ENCODE measurements at places on chromosomes 1 and 21. TPM values are rescaled to one million over a fixed set of nuclear protein-coding genes. Genes with fewer than 3 reads are reported as not detected.
A peak's percentile ranks its signal among the peaks of the same experiment; 100 is the strongest.

DNA sequence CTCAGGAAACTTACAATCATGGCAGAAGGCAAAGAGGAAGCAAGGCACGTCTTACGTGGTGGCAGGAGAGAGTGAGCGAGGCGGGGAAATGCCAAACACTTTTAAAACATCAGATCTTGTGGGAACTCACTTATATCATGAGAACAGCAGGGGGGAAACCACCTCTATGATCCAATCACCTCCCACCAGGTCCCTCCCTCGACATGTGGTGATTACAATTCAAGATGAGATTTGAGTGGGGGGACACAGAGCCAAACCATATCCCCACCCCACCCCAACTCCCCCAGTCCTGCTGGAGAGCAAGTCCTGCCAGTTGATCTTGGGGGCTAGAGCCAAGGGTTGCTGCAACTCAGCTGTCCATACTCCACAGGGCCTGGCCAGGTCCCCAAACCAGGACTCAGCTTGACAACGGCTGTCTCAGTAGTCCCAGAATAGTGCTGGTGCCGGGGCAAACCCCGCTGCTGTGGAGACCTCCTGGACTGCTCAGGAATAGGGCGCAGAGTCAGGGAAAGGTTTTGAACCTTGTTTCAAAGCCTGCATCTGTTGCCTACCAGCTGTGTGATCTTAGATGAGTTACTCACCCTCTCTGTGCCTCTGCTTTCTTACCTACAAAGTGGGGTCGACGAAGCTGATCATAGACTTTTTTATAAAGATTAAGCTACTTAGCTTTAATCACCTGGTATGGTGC is 79.5 kb downstream of the STUM start:
- no peak for DNase-seq

- no peak for DNase-seq
These were observed 200.8 kb upstream of the VAMP3 start for GRCh38 chr1:7570311-7570710.

DNA sequence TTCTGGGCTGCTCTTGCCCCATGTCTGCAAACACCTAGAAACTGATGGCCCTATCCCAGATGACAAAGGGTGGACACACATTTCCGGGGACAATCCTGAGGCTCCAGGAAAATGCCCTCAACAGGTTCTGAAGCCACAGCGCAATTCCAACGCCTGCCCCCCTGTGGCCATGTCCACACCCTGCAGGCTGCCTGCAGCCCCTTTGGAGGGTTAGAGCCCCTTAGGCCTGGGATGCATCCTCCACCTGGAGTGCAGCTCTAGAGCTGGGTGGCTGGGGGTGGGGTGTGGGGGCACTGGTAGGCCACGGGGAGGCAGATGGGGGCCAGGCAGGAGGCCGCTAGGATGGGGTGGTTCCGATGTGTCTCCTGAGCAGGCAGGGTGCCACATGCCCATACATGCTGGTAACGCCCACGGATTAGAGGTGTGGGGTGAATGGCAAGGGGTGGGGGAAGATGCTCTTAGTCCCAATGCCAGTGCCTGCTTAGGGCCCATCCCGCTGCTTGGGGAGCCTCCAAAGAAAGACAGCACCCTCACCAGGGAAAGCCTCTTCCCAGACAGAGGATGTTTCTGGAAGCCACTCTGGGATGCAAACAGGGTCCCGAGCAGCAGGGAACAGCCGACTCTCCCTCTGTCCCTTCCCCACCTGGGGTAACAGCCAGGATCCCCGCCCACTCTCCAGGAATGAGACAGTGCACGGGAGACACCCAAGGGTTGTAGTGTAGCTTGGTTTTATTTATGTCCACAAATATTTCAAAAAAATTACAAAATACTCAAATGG is 34.0 kb downstream of the SLC45A1 start:
- DNase-seq, result no peak

DNA sequence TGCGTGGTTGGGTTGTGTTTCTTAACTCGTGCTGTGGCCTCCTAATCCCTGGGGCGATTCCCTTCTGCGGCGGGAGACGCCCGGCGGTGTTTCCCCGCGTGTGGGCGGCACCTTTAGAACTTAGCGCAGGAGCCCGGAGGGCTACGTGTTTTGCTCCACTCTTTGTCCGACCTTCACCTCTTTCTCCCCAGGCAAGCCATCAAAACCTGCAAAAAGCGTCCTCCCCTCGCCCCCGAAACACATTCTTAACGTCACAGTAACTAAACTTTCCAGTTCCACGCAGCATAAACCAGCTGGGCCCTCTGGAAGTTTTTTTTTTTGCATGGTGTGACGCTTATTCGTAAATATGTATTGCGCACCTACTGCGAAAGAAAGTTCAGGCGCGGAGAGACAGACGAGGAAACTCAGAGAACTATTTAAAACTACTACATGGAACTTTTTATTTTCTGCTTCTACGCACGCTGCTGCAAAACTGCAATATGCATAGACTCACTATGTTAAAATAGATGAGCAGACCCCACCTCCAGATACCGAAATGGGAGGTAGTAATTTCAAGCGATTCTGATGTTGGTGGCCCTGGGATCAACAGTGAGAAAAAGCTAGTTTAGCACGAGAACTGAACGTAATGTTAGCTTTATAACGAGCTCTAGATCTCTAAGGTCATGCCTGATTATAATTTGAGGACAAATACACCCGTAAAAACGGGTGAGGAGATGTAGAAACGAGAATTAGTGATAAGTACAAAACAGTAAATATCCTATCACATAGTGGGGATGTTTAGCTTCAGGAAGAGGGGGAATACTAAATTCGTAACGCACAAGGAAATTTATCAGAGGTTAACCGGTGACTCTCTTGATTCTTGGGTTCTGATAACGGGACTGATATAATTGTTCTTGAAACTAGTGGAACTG is 920 bp downstream of the MTR start:
- DNase-seq, result peak; percentile 23

- no peak for DNase-seq
These were observed 41.4 kb upstream of the IGSF5 start for GRCh38 chr21:39703578-39703977.

DNA sequence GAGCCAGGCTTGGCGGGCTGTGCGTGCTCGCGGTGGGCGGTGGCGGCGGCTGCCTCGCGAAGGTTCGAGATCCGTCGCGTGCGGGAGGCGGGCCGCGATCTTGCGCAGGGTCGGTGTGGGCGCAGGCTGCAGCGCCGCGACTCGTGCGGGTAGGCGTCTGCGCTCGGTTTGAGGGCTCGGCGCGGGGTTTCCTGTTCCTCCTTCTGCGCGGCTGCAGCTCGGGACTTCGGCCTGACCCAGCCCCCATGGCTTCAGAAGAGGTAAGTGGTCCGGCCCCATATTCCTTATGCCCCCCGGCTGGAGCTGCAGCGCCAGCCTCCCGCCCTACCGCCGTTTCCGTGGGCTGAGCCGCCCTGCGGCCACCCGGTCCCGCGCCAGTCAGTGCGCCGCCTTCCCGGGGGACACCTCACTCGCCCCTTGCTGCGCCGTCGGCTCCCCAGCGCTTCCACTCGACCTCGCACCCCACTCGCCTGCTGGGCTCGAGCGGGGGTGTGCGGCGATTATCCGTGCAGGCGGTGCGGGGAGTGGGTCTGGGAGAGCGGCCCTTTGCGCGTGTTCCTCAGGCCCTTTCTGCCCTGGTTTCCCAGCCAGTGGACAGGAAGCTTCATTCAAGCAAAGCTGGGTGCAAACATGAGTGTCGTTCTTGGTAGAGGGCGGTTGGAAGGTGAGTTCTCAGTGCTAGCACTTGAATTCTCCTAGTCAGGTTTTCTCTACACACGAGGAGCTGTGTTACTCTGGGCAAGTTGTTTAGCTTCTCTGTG is at the start of gene CACYBP:
Gene CACYBP (plus strand): TSS at position 12 of the 761 bp plus-strand sequence. CDS start 234 bp downstream, at position 246.
- peak; percentile 50 for DNase-seq

GRCh38 chr21:35780983-35781382 is 279.3 kb downstream of the SETD4 start:
- DNase-seq, result no peak

- peak; percentile 87 for DNase-seq
These were observed 120.2 kb upstream of the SLC45A1 start for GRCh38 chr1:8197493-8198282.

DNA sequence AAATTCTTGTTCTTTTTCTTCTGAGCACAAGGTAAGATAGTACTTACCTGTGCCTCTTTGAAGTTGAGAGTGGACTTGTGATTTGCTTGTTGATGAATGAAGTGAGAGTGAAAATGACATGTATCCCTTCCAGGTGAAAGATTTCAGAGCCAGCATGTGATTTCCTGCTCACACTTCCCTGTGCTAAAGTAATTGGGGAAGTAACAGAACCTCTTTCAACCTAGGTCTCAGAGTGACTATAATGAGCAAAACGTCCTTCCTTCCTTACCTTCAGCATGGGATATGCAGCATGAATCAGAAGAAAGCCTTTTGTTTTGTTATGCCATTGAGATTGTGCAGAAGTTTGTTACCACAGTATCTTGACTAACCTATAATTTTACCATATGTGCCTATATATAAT is 24.6 kb downstream of the RAVER2 start:
- DNase-seq, result no peak

DNA sequence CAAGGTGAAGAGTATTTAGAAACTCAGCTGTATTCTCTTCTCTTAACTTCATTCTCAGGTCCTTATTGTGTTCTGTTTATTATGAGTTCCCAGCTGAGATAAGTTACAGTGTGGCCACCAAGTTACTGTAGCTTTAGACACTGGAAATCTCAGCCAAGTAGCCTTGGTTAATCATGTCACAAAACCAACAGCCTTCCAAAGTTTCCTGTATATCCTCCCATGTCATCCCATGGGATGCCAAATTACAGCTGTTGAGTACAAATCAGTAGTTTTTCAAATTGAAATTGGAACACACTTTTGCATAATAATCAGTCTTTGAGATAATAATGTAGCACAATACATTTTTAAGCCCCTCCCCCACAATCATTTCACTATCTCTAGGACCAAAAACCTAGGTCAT is 10.7 kb downstream of the ADAMTS5 start:
- no peak for DNase-seq

- no peak for DNase-seq
These were observed 4.3 kb upstream of the C1QTNF12 start for GRCh38 chr1:1250786-1251284.

DNA sequence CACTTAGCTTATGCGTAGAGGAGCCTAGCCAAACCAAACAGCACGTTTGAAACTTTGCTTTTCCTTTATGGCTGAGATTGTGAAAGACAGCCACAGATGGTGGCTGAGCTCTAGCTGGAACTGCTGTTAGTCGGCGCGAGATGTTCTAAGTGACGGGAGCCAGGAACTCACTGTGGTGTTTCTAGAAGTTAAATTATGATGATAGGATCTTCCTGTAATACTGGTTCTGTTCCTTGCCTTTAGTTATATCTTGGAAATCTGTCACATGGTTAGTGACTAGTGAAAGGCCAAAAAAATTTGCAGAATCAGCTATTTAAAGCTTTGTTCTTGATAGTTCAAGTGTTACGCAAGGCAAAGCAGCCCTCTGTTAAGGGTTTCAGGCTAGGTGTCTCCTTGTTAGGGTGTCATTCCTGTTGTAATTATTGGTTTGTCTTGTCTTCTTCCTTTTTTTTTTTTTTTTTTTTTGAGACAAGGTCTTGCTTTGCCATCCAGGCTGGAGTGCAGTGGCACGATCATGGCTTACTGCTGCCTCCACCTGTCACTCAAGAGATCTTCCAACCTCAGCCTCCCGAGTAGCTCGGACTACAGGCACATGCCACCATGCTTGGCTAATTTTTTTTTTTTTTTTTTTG is 22.6 kb downstream of the AK4 start:
- peak; percentile 78 for DNase-seq

GRCh38 chr1:197663162-197663953 is 111.9 kb downstream of the DENND1B start:
- no peak for DNase-seq

DNA sequence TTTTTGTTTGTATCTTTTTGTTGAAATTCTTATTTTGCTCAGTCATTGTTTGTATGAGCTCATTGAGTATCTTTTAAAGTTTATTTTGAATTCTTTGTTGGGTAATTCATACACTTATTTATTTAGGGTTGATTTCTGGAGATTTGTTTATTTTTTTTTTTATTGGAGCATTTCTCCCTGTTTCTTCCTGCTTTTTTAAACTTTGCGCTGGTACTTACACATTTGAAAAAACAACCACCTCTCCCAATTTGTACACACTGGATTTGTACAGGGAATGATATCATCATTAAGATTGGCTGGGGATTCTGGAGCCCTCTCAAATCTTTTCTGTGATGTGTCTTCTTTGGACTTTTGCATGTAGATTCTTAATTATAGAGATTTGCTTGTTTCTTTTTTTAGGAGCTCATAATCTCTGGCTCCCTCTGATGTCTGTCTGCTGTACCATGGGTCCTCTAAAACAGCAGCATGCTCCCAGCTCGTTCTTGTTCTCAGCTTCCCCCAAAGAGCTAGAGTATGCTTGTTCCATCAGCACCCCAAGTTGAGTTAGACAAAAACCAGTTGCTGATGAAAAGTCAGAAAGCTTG is 310.7 kb downstream of the DUSP10 start:
- no peak for DNase-seq

- no peak for DNase-seq
These were observed 2.6 kb upstream of the LUZP1 start for GRCh38 chr1:23171181-23171755.

DNA sequence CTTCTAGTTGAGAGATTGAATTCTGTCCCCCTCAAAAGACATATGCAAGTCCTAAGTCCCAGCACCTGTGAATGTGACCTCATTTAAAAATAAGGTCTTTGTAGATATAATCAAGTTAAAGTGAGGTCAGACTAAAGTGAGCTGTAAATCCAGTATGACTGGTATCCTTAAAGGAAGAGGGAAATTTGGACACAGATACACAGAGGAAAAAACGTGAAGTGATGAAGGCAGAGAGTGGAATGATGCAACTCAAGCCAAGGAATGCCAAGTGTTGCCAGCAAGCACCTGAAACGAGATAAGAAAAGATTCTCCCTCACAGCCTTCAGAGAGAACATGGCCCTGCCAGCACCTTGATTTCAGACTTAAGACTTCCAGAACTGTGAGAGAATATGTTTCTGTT is 444.7 kb upstream of the VAMP3 start:
- DNase-seq, result no peak

- peak; percentile 90 for DNase-seq
These were observed 152.2 kb downstream of the CLEC20A start for GRCh38 chr1:178344513-178345091.

DNA sequence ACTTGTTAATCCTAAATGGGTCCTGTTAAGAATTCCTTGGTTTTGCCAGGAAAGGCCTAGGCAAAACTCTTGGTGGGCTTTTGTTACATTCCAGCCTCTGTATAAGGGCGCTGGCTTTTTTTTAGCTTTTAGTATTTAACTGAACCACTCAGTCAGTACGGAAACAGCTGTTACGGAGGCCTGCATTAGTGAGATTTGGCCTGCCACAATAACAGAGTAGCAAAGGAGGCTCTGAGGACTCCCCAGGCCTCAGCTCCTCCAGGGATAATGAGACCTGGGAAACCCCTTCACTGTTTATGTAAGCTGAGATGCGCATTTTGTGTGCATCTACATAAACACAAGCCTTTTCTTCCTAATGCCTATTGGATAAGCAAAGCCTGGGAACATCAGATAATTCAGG is 210.2 kb downstream of the APP start:
- no peak for DNase-seq

- no peak for DNase-seq
These were observed at the start of gene SYNC for GRCh38 chr1:32702599-32703478. Gene SYNC (minus strand): TSS chr1:32702770. CDS start chr1:32702660, 110 bp downstream.

Gene USH2A
- total RNA-seq, result 0.05 TPM

Gene PLA2G2C
- not detected for total RNA-seq

Gene OR10Z1
- not detected for total RNA-seq

Gene IBA57
- 2.6 TPM for total RNA-seq

Gene TEX38
- not detected for total RNA-seq

Gene AMPD1
- total RNA-seq, result not detected
